ENCODE measurements at places on chromosomes 2 and 18.

DNA sequence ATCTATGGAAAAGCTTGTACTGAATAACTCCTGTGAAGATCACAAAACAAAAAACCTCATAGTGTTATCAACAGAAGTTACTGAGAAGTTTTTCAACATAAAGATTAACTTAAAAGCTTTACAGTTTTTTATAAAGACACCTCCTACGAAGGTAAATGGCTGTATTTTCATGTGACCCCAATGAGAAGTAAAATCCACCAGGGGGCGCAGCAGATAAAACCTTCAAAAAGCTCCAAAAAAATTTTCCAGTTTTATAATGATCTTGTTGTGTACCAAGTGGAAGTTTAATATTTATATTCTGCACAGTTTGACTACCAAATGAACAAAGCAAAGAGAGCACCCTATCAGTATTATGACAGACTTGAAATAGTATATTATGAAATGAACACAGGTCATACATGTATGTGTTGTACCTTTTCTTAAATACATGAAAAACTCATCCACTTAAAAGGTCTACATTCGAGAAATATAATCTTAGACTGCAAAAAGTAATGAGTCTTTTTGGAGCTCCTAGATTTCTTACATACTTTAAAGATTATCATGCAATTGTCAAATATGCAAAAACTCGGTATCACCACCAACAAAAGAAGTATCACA lies 38.5 kb downstream of the PNO1 start:
- DNase-seq = peak; percentile 20

DNA sequence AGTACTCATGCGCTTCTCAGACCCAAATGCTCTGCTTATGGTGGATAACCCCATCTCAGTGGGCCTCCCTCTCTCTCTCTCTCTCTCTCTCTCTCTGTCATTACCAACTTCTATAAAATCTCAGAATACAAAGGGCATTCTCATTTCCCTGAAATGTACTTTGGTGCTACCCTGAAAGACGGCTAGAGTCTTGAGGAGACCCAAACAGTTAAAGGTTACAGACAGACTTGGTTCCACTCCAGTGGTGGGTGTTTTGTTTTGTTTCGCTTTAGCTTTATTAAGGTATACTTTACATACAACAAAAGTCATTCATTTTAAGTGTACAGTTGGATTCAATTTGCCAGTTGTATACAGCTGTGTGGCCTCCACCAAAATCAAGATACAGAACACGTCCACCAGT lies 60.9 kb downstream of the BCL11A start:
- DNase-seq = no peak

GRCh38 chr18:23743733-23744333 lies 54.6 kb downstream of the LAMA3 start:
- no peak for DNase-seq

- no peak for DNase-seq
Measured at GRCh38 chr2:231238689-231239088, 40.3 kb downstream of the ARMC9 start.

DNA sequence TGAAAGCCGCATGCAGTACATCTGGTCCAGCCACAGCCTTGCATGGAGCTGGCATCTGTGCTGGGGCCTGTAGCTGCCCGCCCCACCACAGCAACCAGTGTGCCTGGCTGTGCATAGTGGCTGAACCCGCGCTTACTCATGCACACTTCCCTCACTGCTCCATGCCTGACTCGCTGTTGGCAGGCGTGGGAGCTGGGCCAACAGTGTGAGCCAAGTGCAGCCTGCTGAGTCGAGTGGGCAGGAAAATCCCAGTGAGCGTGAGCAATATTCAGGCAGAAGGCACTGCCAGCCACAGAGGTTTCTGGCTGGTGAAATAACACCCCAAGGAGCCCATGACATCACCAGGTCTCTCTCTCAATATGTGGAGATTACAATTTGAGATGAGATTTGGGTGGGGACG lies 1674.1 kb upstream of the TMEFF2 start:
- DNase-seq = no peak

- DNase-seq = no peak
Measured at GRCh38 chr18:57755473-57756067, 47.5 kb downstream of the ATP8B1 start.

DNA sequence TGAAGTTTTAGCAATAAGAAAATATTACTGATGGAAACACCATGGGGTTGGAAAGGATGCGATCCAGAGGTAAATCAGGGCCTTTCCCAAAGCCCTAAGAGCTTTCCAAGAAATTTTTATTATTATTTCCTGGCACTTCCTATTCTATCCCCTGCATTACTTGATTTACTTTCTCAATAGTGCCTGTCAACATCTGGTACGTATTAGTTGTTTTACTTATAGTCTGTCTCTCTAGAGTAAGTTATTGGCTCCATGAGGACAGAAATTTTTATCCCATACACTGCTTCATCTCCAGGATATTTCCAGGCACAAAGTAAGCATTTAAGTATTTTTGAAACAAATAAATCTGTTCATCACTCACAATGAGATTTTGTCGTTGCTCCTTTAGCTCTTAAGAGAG lies 18.1 kb downstream of the PPP4R1 start:
- no peak for DNase-seq

GRCh38 chr2:222916229-222917197 lies 55.7 kb downstream of the ACSL3 start:
- no peak for DNase-seq

DNA sequence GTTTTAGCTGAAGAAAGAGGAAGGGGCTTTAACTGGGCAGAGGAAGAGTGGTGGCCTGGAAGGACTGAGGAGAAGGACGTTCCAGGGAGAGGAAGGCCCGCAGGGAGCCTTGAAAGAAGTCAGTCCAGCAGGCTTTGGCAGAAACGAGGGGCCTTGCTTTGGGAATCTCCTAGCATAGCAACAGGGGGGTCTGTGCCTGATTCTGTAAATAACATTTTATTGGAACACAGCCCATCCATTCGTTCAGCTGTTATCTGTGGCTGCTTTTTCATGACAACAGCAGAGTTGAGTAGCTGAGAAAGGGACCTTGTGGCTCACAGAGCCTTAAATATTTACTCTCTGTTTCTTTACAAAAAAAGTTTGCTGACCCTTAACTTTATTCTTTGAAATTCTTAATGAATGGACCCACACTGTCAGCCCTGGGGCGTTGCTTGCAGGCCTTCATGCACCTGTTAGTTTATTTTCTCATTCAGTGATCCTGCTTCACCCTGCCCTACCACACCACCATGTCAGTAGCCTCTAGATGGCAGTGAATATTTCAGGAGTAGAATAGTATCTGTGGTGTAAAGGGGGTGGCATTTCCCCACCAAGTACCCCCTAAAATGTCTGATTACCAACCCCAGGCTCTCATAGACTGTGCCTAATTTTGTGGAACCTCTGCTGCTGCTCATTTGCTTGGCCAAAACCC lies 61.0 kb downstream of the MGAT5 start:
- DNase-seq = no peak

DNA sequence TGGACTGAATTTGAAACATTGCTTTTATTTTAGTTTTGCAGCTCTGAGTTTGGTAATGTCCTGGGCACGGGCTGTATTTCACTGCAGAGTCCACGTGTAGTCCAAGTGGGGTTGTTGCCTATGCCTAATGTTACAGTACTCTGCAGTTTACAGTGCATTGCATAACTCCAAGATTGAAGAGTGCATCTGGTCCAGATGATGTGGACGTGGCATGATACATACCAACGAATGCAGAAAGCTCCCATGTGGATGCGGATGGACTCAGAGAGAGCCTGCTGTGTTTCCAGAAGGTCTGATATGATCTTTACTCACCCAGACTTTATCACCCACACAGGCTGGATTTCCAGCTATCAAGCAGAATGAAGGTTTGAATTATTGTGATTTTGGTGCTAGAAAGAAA lies 44.4 kb upstream of the CCDC68 start:
- DNase-seq = no peak

GRCh38 chr2:207768168-207768865 lies 1.4 kb downstream of the FZD5 start:
- peak; percentile 37 for DNase-seq

GRCh38 chr2:227661025-227661649 lies 5.5 kb upstream of the SCYGR5 start:
- no peak for DNase-seq

GRCh38 chr18:42640160-42640559 lies 475.3 kb downstream of the RIT2 start:
- no peak for DNase-seq

GRCh38 chr2:132720393-132720792 lies 50.4 kb upstream of the LYPD1 start:
- DNase-seq = no peak

GRCh38 chr2:120177001-120177621 lies 46.1 kb downstream of the TMEM185B start:
- DNase-seq = peak; percentile 83

GRCh38 chr18:8349608-8350323 lies 259.5 kb upstream of the RAB12 start:
- DNase-seq = no peak

DNA sequence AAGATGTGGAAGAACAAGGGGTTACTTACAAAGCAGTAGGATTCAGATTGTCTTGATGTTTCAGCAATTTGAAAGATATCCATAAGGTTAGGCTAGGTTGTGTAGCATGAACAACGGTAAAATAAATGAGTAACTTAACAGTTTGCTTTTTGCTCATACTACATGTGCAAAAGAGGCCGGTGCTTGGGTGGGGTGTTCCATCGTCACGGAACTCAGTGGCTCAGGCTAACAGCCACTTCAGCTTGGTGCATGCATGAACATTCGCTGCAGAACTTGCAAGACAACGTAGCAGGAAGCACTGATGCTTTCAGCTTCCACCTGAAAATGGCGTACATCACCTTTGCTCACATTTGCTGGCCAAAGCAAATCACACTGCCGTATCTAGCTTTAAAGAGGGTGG lies 407.3 kb upstream of the CDH20 start:
- no peak for DNase-seq
